ENCODE measurements at places on chromosomes 3 and 15. TPM values are rescaled to one million over a fixed set of nuclear protein-coding genes. Genes with fewer than 3 reads are reported as not detected.
A peak's percentile ranks its signal among the peaks of the same experiment; 100 is the strongest.

- DNase-seq = no peak
- H3K4me3 ChIP-seq = no peak overlapping the region
- no peak overlapping the region for H3K27ac ChIP-seq
Observed at GRCh38 chr3:128430301-128430700, 36.4 kb downstream of the DNAJB8 start.

- no peaks in the 10 kb centered on the region for H3K36me3 ChIP-seq
- peaks cover 17% of the 10 kb centered on the region for H3K4me1 ChIP-seq
- DNase-seq = no peak
Observed at GRCh38 chr3:107969525-107969924, 121.3 kb downstream of the CD47 start.

DNA sequence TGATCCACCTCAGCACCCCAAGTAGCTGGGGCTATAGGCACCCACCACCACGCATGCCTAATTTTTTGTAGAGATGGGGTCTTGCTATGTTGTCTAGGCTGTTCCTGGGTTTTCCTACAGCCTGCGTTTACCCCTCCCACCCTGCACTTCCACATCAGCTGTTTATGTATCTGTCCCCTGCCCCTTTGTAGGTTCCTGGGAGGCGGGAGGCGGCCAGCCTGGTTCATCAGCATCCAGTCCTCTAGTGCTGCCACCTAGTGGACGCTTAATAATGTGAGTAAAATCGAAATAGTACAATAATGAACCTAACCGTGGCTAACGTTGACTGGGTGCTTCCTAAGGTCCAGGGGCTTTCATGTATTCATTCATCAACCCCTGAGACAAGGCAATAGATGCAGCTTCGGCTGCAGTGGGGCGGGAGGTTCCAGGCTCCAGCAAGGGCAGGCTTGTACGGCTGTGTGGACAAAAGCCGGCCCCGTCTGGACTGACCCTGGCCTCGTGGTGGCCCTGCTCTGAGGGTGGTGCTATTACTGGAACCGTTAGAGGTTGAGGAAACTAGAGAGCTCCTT lies 1.2 kb upstream of the LCTL start:
- no peaks in the 10 kb centered on the region for H3K27me3 ChIP-seq
- H3K4me3 ChIP-seq = no peak overlapping the region
- H3K36me3 ChIP-seq = no peaks in the 10 kb centered on the region
- peaks cover 7% of the 10 kb centered on the region for H3K4me1 ChIP-seq
- DNase-seq = peak; percentile 86

Gene CFAP92
- polyA plus RNA-seq = 0.50 TPM

Gene DAZL
- polyA plus RNA-seq = 0.31 TPM

Gene ZNF660
- 0.44 TPM for polyA plus RNA-seq

- H3K27me3 ChIP-seq = no peaks in the 10 kb centered on the region
- H3K4me3 ChIP-seq = peak overlapping the region; percentile 87
- H3K36me3 ChIP-seq = no peaks in the 10 kb centered on the region
- DNase-seq = no peak
- peak overlapping the region; percentile 89 for H3K27ac ChIP-seq
Observed at GRCh38 chr15:66701422-66702034, 508 bp upstream of the SMAD6 start.

All from stomach (tissue), 19 donors.